ENCODE measurements at places on chromosomes 4 and X.

DNA sequence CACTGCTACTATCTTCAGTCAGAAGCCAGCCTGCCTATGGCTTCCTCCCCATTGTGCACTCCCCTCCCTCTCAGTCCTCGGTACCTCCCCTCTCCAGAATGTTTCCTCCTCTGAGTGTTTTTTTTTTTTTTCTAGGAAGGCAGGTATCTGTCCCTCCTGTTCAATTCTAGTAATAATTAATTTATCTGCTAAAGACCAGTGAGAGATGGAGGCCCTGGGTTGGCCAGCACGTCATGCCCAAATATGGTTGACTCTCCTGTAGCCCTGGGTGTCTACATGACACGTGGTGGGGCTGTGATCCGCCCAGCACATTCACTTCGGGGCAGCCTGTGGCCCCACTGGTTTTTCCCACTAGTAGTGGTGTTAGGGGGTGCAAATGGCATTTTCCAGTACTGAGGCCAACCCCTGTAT lies 1.8 kb downstream of the FLNA start:
- DNase-seq, result no peak

DNA sequence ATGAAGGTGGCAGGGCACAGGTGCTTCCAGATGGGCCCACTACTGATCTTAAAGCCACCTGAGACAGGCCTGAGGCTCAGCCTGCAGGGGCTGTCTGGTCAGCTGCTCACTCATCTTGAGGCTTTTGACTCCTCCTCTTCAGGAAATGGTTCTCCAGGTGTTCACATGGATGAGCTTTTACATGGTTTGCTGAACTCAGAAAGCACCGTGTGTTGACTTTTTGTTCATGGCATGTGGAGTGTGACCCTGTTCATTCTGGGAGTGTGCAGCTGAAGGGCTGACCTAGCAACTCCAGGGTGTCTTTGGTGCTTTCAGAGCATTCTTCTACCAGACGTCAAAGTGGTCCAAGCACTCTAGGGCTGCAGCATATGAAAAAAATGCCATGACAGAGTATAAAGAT lies 111.1 kb downstream of the CCNG2 start:
- DNase-seq, result no peak

- no peak for DNase-seq
Measured at GRCh38 chr4:80489798-80490197, 154.3 kb downstream of the CFAP299 start.

DNA sequence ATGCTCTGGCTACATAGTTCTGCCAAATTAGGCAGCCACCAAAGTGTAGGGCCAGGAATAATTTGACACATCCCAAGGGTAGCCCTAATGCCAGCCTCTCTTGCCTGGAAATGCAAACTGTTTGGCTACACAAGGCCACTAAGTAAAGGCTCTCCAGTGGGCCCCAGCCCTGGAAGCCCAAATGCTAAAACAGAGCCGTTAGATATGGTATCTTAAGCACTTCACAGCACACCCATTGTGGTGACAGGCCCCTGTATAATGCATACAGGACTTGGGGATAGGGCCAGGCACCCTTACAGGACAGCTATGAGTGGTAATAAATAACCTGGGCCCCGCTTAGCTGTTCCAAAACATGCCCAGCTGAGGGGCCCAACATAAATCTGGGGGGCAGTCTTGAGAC lies 623.9 kb downstream of the BCOR start:
- DNase-seq, result no peak

- DNase-seq, result no peak
Measured at GRCh38 chr4:140684314-140684713, 71.9 kb downstream of the TBC1D9 start.

- no peak for DNase-seq
Measured at GRCh38 chrX:136975684-136976470, 57.9 kb downstream of the GPR101 start.

- DNase-seq, result no peak
Measured at GRCh38 chr4:166400270-166400894, 527.3 kb downstream of the TLL1 start.

GRCh38 chrX:68837119-68837518 lies 8.3 kb downstream of the EFNB1 start:
- DNase-seq, result no peak

DNA sequence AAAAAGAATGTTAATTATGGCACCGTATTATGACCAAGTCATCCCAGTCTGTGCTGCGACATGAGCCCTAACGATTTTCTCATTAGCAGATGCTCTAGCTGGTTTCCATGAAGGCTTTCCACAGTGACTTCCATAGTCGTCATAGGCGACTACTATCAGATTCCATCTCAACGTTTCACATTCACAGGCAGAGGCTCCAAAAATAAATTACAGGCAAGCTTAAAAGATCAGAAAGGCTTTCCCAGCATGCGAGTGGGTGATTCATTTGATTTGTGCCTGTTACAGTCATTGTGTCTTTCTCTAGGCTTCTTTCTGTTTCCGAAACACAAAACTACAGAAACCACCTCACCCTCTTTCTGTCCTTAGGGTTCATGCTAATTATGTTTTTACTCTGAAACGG lies 43.2 kb downstream of the PALLD start:
- DNase-seq, result no peak

DNA sequence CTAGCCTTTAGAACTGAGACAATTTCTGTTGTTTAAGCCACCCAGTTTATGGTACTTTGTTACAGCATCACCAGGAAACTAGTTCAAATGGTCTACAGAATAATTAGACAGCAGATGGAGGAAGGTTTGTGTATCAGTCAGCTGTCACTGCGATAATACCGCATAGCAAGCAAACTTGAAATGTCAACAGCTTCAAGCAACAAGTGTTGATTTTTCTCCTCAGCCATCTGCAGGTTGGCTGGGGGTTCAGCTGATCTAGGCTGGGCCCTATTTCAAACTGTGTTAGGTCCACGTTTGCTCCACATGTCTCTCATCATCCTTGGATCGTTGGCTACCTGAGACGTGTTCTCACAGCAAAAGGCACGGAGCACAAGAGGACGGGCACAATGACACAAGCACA lies 19.2 kb upstream of the PHEX start:
- DNase-seq, result no peak

DNA sequence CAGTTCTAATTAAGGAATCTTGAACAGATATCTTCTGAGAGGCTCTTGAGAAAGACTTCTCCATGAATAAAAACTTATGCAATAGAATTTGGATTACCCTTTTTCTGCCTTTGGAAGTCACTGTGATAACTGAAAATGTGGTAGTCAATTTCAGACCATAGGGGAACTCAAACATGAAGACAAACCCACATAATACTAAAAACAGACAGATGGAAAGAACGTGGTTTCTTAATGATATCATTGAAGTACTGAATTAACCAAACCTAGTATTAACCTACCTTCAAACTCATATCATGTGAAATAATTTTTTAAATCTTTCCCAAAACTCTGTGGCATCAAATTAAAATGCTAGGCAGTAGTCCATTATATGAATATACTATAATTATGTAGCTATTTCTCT lies 153.5 kb downstream of the CAMK2D start:
- no peak for DNase-seq

- no peak for DNase-seq
Measured at GRCh38 chr4:123229286-123229685, 167.3 kb upstream of the SPRY1 start.

GRCh38 chr4:153553155-153553818 lies 87.1 kb downstream of the TMEM131L start:
- no peak for DNase-seq

DNA sequence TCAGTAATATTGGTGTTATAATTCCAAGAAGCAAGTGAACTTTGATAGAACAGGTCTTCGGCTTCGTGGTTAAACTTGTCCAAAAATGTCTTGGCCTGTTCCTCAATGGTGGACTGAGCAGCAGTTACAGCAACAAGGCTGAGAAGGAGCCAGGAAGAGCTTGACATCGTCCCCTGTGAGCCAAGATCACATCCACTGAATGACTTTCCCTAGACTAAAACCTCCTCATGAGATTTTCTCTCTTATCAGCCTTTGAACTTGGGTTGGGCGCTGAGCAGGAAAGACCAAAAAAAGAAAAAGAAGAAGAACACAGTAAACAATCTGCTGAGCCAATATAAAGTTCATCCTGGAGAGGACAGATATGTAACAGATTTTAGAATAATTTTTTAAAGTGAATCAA lies at the start of gene ACE2:
TSS of gene ACE2 (minus strand) at position 216 of the 400 bp plus-strand sequence. CDS start at position 167, 49 bp downstream.
- DNase-seq, result no peak

GRCh38 chr4:40065010-40065409 lies 8.4 kb downstream of the N4BP2 start:
- no peak for DNase-seq

DNA sequence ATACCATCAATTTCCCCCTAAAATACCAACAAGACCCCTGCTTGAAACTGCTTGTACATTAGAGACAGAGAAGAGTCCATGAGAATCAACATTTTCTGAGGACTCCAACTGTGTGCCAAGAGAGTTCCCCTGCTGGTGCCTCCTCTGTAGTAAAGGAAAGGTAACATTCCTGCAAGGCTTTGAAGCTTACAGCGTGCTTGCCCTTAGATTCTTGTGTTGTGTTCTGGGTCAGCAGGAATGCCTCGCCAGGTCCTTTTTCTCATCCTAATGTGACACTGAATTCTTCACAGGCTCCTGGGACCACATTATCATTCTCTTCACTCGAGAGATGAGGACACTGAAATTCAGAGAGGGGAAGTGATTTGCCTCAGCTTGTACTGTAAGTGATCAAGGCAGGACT lies 9.7 kb upstream of the EOLA2 start:
- no peak for DNase-seq

GRCh38 chr4:174423257-174423944 lies 98.9 kb downstream of the HPGD start:
- no peak for DNase-seq

DNA sequence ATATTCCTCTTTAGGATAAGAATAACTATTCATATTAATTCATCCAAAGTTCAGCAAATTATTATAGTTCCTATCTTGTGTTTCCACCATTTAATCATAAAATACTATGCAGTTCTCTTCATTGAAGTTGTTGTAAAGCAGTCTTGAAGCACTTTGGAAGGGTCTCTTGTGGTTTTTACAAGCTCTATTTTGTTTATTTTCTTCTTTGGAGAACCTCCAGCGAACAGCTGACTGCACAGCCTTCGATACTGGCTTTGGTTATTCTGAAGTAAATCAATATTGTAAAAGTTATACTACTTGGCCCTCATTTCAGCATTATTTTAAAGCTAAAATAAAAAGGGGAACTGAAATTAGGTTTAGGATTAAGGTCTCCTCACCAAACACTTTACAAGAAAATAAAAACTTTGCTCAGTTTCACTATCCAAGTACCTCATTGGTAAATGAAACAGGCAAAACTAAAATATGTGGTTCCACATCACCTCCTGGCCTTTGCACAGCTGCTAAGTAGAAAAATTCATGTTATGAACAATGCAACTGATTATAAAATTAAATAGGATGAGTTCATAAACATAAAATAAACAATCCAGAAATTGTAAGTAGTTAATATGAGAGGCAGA lies 1629.2 kb upstream of the ADGRL3 start:
- no peak for DNase-seq

GRCh38 chr4:187085339-187085738 lies 361.7 kb upstream of the FAT1 start:
- no peak for DNase-seq

GRCh38 chrX:45689971-45690370 lies 489.3 kb upstream of the DIPK2B start:
- no peak for DNase-seq

DNA sequence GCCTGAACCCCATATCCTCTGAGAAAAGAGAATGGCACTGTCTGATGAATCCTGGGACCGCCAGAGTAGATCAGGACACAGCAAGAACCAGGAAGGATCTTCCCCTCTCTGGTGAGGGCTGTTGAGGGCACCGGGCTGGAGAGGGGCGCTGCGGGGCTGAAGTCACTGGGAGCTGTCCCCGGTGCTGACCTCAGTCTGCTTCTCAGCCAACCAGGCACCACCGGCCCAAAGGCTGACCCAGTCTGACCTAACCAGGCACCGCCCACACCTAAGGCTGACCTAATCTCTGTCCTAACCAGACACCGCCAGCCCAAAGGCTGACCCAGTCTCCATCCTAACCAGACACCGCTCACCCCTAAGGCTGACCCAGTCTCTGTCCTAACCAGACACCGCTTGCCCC lies 82.8 kb downstream of the CPZ start:
- no peak for DNase-seq

DNA sequence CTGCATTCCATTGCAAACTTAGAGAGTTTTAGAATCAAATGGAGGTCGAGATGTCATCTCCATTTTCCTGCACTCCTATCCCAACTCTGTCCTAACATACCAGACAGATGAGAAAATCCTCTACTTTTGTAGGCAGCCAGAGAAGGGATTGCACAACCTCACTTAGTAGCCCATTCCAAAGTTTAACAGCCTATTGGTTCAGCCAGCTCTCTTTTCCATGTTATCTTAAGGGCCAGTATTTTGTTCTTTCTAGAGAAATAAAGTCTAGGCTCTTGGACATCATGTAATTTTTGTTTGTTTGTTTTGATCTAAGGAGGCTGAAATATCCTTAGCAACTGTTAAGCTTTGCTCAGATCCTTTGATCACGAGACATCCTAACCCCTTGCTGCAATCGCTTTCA lies 173.0 kb downstream of the COX18 start:
- DNase-seq, result no peak

GRCh38 chrX:147846676-147847075 lies 65.0 kb upstream of the FMR1 start:
- DNase-seq, result no peak

DNA sequence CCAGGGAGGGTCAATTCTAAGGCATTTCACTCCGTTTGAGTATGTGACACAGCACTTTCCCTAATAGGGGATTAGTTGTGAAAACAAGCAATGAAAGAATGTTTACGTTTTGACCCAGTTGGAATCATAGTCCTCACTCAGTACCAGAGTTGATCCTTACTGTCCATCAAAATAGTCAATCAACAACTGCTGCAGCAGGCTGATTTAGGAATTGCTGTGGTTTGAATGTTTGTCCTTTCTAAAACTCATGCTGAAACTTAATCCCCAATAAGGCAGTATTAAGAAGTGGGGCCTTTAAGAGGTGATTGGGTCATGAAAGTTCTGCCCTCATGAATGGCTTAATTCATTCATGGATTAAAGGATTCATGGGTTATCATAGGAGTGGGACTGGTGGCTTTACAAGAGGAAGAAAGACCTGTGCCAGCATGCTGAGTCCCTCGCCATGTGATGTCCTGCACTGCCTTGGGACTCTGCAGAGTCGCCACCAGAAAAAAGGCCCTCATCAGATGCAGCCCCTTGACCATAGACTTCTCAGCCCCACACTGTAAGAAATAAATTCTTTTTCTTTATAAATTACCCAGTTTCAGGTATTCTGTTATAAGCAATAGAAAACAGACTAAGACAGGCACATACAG lies 3.1 kb upstream of the FBXL5 start:
- DNase-seq, result no peak

DNA sequence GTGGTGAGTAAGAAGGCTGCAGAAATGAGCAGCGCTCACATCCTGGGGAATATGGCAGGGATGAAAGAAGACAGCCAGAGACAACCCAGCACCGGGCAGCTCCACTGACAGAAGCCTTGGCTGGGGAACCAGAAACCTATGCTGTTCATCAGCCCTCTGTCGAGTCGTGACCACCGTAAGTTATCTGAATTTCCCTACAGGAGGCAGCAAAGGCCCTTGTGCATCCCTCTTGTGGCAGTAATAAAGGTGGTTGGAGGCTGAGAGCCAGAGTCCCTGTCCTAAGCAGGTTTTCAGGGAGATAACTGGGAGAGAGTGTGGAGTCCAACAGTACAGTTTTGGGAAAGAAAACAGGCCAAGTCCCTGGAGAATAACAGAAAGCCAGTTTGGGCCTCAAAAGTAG lies 194.0 kb upstream of the BOD1L1 start:
- no peak for DNase-seq
